ENCODE measurements at places on chromosomes 16 and 17.

- DNase-seq = no peak
Observed at GRCh38 chr17:43966276-43966675, 12.5 kb upstream of the PYY start.

DNA sequence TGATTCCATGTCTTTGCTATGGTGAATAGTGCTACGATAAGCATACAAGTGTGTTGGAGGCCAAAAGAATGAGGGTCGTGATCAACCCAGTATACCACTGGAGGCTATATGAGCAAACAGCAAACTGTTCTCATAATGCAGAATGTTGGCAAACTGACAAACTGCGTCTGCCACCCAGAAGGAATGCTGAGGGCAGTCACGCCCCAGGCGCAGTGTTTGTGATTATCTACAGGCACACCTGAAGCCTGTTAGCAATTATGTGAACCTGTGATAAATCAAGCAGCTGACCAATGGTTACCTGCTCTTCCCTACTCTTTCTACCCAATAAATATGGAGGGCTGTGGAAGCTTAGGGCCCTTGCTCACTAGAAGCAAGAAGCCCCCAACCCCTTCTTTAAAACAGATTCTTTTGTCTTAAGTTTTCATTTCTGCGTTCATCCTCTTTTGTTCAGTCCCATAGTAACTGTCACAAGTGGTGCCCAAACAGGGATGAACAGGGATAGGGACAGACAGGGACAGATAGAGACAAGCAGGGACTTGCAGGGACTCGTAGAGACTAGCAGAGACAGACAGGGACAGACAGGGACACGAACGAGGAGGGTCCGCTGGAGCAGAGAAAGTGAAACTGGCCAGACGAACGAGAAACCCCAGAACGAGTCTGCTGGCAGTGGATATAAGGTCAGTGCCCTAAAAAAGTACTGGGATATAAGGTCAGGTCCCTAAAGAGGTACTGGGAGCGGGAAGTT is 25.1 kb downstream of the CD300LG start:
- DNase-seq = no peak

DNA sequence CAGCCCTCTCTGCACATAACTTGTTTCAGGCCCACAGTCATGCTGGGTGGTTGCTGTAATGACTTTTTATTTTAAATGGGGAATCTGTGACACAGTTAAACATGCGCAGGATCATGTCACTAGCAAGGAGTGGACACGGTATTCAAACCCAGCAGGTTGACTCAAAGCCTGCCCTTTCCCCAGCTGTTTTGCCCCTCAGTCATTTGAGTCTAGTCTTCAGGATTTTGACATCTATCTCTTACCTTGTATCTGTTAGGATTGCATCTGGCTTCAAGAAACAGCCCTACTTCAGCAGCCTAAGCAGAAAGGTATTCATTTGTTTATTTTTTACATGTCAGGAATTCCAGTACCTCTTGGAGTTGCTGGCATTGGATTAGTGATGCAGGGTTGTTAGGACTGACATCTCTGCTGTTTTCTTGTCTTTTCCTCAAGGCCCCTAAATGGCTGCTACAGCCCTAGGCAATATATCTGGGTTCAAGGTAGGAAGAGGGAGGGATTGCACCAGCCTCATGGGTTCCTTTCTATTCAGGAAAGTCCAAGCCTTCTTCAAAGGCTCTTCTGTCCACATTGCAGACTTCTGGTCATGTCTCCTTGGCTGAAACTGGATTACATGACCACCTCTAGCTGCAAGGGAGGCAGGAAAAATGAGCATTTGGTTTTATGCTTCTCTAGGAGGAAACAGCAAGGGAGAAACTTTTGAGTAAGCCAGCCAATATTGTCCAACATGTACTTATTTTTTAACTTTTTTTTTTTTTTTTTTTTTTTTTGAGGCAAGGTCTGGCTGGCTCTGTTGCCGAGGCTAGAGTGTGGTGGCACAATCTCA is 22.8 kb downstream of the ABCC1 start:
- no peak for DNase-seq

DNA sequence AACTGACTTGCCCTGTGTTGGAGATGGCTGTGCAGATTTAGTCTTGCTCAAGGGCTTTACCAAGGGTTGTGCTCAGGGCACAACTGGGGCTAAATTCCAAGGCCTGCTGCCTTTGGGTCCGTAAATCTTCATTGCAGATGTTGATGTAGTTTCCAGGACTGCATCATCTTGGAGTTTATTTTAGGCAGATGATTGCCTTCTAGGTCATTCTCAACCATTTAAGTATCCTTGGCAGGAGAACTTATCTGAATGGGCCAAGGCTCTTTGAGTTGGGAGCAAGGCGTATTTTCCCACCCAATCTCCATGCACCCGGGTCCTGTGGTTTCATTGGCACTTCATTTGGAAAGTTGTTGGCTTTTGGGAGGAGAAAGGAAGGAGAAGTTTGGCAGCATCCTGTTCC is 200.3 kb downstream of the MSI2 start:
- no peak for DNase-seq

- DNase-seq = no peak
Observed at GRCh38 chr17:1830288-1830687, 483 bp downstream of the RPA1 start.
